ENCODE measurements at places on chromosomes 7 and 10.

GRCh38 chr7:50362712-50363282, 58.3 kb downstream of the IKZF1 start:
- no peak for DNase-seq
- no peak overlapping the region for H3K4me3 ChIP-seq
- no peak overlapping the region for H3K27ac ChIP-seq
- no peaks in the 10 kb centered on the region for H3K36me3 ChIP-seq
- H3K27me3 ChIP-seq, result no peaks in the 10 kb centered on the region

GRCh38 chr10:72687035-72687434, 4.9 kb upstream of the MCU start:
- H3K4me3 ChIP-seq, result no peak overlapping the region
- no peak for DNase-seq
- H3K27me3 ChIP-seq, result no peaks in the 10 kb centered on the region
- no peaks in the 10 kb centered on the region for H3K4me1 ChIP-seq

- H3K4me3 ChIP-seq, result no peak overlapping the region
- no peak overlapping the region for H3K27ac ChIP-seq
- H3K27me3 ChIP-seq, result no peaks in the 10 kb centered on the region
- no peaks in the 10 kb centered on the region for H3K36me3 ChIP-seq
- no peak for DNase-seq
- H3K4me1 ChIP-seq, result no peaks in the 10 kb centered on the region
Observed at GRCh38 chr7:27587429-27587828, 75.3 kb downstream of the HIBADH start.

GRCh38 chr7:88456490-88456889, 149.8 kb upstream of the STEAP4 start:
- H3K27ac ChIP-seq, result no peak overlapping the region
- H3K36me3 ChIP-seq, result no peaks in the 10 kb centered on the region
- no peak overlapping the region for H3K4me3 ChIP-seq
- no peaks in the 10 kb centered on the region for H3K4me1 ChIP-seq
- no peaks in the 10 kb centered on the region for H3K27me3 ChIP-seq

DNA sequence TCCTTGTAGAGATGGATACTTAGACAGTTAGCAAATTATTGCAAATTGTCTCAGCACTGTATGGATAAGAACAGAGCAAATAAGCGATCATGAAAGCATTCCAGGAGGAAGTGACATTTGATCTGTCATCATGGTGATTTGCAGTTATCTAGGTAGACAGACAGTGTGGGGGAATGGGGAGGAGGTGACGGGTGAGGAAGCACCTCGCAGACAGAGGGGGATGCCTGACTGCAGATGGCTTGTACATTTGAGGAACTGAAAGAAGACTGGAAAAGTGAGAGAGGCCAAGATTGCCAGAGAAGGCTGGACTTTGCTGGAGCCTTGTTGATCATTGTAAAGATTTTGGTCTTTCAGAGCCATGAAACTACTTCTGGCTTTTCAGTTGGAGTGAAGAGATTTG, 318.2 kb upstream of the CELF2 start:
- no peak for DNase-seq
- no peak overlapping the region for H3K4me3 ChIP-seq
- H3K27me3 ChIP-seq, result no peaks in the 10 kb centered on the region

- no peaks in the 10 kb centered on the region for H3K4me1 ChIP-seq
- no peak overlapping the region for H3K4me3 ChIP-seq
- DNase-seq, result no peak
- no peaks in the 10 kb centered on the region for H3K27me3 ChIP-seq
- H3K36me3 ChIP-seq, result no peaks in the 10 kb centered on the region
Observed at GRCh38 chr7:126485791-126486190, 767.0 kb downstream of the GRM8 start.

DNA sequence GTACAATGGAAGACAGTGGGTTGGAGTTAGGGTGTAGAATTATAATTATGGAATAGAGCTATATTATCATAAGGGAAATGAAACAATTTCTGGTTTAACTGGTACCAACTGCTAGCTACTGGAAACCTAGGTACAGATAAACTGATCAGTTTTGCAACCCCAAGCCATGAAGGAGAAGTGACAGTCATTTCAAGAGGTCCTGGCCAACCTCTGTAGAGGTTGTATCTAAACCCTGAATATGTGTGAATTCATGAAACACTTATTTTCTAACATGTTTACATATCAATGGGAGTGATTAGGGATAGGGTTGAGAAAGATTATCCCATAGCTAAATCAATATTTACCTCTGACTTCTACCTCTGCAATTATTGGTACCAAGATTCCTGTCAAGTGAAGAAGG, 29.9 kb upstream of the CC2D2B start:
- no peaks in the 10 kb centered on the region for H3K4me1 ChIP-seq
- no peak overlapping the region for H3K27ac ChIP-seq
- no peak overlapping the region for H3K4me3 ChIP-seq
- DNase-seq, result no peak
- no peaks in the 10 kb centered on the region for H3K36me3 ChIP-seq
